ENCODE measurements at places on chromosomes 7 and 10.

- no peak for DNase-seq
Observed at GRCh38 chr7:19401461-19401860, 256.2 kb upstream of the FERD3L start.

DNA sequence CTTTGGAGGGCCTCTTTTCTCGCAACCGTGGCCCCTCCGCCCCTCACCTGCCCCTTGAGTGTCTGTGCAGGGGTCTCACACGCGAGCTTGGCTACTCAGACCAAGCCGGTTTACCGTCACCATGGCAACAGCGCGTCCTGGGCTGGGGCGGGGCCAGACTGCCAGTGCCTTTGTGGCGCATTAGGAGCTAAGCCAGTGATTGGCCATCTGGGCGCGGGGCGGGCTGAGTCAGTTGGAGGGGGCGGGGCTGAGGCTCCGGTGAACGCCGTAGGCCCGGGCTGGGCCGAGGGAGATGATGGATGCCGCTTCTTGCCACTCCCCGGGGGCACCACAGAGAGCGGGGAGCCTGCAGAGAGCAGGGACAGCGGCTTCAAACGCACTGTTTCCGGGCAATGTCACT, 48.7 kb upstream of the FXYD4 start:
- peak; percentile 93 for DNase-seq

- no peak for DNase-seq
Observed at GRCh38 chr7:30954914-30955313, 8.8 kb upstream of the GHRHR start.

- no peak for DNase-seq
Observed at GRCh38 chr7:25359471-25360059, 131.3 kb upstream of the NPVF start.

GRCh38 chr7:54543051-54543488, 895 bp downstream of the VSTM2A start:
- no peak for DNase-seq
